AG08396 (cell line): ENCODE measurements at places on chromosomes 16 and 17.

DNA sequence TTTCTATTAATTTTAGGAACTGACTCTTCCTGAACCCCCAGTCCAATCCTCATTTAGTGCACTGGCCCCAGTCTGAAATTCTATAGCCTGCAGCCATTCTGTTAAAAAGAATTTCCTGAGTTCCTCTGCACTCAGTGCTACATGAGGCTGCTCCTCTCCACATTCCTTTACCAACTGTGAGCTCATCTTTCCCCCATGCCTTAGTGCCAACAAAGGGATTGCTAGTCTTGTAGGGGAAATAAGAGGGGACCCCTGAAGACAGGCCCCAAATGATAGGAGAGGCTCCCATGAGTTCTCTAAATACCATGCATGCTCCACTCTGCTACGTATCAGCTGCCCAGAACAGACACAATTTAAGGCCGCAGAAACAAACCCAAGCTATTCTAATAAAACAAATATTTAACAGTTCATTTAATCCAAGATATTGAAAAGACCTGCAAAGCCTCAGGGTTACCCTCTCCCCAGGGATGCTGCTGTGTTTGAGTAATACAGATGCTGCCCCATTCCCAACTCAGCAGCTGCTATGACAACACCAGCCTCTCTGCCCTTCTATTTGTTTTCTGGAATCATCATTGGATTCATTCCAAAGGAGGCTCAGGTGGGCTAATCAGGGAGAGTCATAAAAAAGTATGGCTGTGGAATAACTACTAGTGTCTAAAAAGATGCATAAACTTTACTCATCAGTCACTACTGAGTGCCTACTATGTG is 228.5 kb downstream of the TOX3 start:
- no peak for DNase-seq

DNA sequence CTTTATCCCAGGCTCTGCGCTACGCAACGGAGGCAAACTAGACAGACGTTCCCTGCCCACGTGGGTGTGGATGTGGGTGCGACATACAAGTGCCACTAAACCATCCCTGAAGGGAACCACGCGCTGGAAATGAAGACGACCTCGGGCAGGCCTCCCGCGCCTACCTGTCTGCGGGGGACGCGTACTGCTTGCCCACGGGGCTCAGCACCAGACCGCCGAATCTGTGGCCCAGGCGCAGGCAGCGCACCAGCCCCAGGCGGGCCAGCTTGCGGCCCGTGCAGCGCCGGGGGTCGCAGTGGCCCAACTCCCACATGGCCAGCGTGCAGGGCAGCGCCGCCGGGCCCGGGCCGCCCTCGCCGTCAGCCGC is 480 bp downstream of the TSR3 start:
- DNase-seq = no peak

GRCh38 chr17:72926171-72926570 is 166.3 kb downstream of the SLC39A11 start:
- no peak for DNase-seq

DNA sequence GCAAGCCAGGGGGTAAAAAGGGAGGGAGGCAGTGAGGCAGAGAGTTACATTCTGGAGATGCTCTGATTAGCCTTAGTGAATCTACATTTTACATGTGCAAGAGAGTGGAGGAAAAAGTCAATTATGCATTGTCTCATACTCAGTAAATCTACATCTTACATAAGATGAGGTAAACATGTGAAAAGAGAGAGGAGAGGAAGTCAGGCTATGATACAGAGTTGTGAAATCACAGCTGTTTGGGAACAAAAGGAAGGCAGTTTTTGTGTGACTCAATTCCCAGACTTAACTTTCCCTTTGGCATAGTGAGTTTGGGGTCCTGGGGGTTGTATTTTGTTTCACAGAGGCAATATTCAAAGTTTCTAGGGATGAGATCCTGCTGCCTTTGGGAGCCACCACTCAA is 67.8 kb downstream of the GP2 start:
- no peak for DNase-seq

DNA sequence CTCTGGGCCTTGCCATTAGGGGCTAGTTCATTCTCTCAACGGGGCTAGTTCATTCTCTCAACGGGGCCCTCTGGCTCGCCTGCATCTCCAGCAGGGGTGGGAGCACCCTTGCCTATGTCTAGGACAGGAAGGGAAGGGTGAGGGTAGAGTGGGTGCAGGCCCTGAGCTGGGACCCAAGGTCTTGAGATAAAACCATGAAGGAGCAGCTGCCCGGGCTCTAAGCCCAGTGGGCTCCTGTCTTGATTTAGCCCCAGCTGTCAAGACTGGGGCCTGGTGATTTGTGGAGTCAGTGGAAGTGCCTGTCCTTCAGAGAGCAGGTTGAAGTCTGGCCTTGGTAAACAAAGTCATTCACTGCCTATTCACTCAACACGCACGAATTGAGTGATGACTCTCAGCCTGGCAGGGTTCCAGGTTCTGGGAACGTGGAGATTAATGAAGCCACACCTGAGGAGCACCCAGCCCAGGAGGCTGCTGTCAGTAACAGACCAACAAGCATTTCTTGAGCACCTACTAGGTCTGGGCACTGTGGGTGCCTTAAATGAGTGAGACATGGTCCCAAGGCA is 35.4 kb downstream of the WNT3 start:
- DNase-seq = no peak

- no peak for DNase-seq
Measured at GRCh38 chr17:48630925-48631692, 5.0 kb upstream of the HOXB9 start.

- DNase-seq = no peak
Measured at GRCh38 chr17:58291246-58291645, 10.5 kb upstream of the MPO start.

DNA sequence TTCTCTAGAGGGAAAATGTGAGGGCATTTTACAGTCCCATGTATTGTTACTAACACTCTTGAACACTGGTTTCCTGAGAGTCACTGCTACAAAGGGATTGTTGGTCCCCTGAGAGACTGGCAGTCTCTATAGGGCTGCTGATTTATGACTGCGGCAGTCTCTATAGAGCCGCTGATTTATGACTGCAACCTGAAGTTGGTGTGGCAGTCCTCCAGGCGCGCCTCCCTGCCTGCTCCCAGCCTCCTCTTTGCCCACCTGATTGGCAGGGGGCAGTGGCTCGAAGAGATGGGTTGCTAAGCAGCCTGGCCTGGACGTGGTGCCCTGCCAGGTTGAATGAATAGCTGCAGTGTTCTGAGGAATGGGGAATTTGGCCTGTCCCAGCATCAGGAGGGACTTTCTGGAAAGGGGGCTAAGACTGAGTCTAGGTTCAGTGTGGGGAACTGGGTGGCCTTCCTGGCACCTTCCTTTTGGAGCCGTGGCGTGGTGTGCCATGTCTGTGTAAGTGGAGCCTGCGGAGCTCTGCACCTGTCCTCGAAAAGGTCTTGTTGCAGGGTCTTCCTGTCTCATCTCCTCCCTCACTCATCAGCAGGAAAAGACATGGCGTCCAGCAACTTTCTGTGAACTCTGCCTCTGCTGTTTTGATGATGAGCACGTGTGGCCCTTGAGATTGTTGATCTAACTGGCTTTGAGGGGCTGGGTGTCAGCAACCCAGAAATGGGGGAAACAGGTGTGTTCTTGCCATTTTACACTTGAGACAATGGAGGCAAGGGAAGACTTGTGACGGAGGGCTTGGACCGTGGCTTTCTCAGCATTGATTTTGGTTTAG is 24.9 kb downstream of the SAP30BP start:
- DNase-seq = no peak

GRCh38 chr17:29071303-29071702 is 28.4 kb downstream of the PIPOX start:
- no peak for DNase-seq

GRCh38 chr17:43673516-43674323 is 12.0 kb upstream of the MEOX1 start:
- DNase-seq = peak; percentile 73
